Jurkat, Clone E6-1 (cell line): ENCODE measurements at places on chromosomes 7 and 10.
A peak's percentile ranks its signal among the peaks of the same experiment; 100 is the strongest.

GRCh38 chr10:129396021-129396722, 70.9 kb upstream of the MGMT start:
- DNase-seq, result no peak

GRCh38 chr7:71988201-71988600, 423.9 kb downstream of the CALN1 start:
- DNase-seq, result no peak

GRCh38 chr7:145211211-145211610, 375.4 kb upstream of the TPK1 start:
- DNase-seq, result no peak

DNA sequence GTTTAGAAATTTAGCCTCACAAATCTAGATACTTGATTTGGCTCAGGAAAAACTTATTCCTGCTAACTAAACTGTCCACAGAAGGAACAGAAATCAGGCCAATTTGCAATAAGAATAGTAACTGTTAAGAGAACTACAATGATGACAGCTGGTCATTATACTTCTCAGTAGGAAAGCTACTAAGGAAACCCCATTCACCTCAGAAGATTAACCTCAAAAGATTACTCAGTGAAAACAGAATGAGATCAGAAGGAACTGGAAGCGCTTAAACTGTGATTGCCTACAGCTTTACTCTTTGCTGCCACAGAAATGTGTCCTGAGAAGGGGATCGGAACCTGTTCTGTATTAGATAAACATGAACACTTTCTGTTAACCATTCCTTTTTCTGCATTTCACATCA, 24.3 kb upstream of the DNAJB12 start:
- DNase-seq, result peak; percentile 55

- no peak for DNase-seq
Measured at GRCh38 chr10:82190432-82191260, 315.7 kb downstream of the NRG3 start.

DNA sequence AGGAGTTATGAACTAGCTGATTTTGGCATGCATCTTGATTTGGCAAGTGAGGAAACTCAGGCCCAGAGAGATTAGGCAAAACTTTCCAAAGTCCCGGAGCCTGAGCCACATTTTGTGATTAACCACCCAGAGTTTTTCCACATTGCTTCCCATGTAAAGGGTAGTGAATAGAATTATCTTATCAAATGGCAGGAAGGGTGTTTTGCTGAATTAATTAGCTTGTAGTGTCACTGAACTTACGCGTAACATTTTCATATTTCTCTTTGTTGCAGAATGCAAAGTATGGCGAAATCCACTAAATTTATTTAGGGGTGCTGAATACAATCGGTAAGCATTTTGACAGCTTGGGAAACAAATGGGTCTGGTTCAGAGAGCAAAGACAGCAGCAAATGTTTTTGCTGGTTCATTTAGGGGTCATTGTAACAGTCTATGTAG, 176.2 kb downstream of the ST7 start:
- no peak for DNase-seq
